ENCODE measurements at places on chromosomes 2 and 18.

GRCh38 chr18:22052405-22053105 lies 116.8 kb upstream of the GATA6 start:
- DNase-seq = no peak

DNA sequence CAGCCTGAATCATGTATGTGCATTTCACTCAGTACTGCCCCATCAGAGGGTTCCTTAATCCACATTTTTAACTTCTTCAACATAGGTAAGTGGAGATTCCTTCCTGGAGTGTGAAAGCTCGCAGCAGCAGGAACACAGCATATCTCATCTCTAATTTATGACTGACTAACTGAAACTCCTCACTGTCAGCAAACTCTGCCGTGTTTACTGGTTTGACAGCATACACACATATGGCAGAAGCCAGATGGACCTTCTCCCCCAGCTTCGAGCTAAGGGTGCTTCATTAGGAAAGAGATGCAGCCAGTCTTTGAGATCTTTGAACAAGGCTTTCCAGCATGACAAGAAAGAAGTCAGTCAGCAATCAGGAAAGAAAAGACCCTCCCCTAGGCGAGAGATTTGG lies 200.3 kb upstream of the ACVR2A start:
- no peak for DNase-seq

DNA sequence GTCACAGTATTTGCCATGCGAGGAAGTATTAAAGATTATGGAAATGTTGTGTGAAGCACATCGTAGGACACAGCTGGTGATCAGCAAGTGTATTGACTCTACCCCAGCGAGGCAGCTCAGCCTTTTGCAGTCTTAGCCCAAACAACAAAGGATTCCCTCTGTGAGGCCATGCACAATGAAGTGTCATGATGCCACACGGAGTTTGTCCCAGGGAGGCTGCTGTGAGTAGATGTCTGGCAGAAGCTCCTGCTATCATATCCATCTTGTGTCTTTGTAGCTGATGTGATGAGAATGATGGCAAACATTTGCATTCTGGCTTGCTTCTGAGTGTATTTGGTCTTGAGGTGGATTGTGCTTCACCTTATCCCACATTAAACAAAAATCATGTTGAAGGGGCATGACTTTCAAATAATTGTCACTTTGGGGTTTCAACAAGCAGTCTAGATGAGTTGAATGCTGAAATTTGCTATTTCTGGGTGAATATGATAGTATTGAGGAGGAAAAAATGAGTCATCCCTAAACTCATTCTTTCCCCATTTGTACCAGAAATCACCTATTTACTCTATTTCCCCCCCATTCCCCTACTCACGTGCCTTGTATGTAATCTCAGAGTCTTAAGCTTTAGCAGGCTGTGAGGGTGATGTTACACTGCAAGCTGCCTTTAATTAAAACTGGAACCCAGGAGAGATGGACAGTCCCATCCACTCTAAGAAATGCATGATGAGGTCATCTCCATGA lies 273.5 kb downstream of the RNF144A start:
- no peak for DNase-seq

- no peak for DNase-seq
These were observed 468.3 kb upstream of the GYPC start for GRCh38 chr2:126187668-126188067.

DNA sequence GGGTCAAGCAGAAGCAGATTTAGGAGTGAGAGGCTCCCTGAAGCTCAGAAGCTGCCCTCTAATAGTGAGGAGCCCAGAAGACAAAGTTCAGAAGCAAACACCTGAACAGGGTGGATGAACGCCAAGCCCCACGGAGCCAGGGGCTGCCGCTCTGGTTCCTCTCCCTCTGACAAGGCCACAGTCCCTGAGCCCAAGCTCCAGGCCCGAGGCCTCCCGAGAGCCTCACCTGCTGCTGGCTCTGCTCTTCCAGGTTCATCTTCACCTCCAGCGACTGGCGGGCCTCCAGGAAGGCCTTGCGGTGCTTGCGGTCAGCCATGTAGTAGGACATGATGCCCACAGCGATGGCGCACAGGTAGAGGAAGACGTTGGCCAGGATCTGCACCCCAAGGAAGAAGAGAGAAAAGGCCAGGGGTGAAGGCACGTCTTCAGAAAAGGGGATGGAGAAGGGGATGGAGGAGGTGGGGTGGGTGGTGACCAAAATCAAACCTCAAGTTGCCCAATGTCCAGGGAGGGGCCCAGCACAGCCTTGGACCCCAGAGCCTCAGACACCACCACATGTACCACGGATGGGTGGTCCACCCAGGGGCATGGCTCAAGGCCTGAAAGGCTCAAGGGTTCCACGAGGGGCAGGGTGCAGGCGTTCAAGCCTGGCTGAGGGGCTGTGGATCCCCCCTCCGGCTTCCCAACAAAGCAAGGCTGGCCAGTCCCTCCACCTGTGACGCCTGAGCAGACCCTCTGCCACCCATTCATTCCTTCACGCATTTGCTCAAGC lies 47.5 kb downstream of the ADCY3 start:
- DNase-seq = no peak

DNA sequence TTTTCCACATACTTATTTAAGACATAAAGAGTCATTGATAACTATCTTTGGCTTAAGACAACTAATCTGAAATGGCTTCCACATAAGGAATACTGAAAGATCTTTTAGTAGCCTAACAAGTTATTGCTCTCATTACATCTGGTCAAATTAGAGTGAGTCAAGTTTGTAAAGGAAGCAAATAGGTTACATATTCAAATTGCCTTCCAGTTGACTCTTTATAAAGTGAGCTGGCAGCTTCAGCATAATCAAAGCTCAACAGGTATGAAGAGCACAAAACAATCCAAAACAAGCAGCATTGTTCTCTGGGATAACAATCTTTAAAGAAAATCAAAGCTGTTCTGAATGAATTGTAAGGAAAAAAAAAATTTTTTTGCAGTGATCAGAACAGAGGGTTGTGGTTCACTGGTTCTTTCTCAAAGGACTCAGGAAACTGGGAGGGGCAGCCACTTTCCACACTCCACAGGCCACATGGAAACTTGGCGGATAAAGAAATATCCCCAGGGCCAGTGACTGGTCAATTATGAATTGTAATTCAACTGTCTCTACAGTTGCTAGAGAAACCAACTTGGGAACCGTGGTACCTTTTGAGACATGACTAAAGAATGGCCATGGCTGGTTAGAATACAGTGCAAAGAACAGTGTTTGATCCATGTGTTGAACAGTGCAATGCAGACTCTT lies 369.3 kb upstream of the KCNH7 start:
- DNase-seq = no peak

Data from stimulated activated CD8-positive, alpha-beta memory T cell treated with anti-CD3 and anti-CD28 coated beads, Interleukin-12 subunit alpha, Interleukin-12 subunit beta, amount 100 ng/mL, for 1 hour (primary cell).